ENCODE measurements at places on chromosomes 16 and 17. TPM values are rescaled to one million over a fixed set of nuclear protein-coding genes. Genes with fewer than 3 reads are reported as not detected.

Gene KRTAP2-1
- not detected for total RNA-seq

Gene ERCC4
- 19.7 TPM for total RNA-seq

Gene SCNN1G
- not detected for total RNA-seq

Gene MT3
- total RNA-seq: not detected

Gene RNU2-1
- total RNA-seq: 5,662 TPM

Gene HSF4
- total RNA-seq: 57.1 TPM

Gene ST6GALNAC1
- total RNA-seq: 52.4 TPM

DNA sequence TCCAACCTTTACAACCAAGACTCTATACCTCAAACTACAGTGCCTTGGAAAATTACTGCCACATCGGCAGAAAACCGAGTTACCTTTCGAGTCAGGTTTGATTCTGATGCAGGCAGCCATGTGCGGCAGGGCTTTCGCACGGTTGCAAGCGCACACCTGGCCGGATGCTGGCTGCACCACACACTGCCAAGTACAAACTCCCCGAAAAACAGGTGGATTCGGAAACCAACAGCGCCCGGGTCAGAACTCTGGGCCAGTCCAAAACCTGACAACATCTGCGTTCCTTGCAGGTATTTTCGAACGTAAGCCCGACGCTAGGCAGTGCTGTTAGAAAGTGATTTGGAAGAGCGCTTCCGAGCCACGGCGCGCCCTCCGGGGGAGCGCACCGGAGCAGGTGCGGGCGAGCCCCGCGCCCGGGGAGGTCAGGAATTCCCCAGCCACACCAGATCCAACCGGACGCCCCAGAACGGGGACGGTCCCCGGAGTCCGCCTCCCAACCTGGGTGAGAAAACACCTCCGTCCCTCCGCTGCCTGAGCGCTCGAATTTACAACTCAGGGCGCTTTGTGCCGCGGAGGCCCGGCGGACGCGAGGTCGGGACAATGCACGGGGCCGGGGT, 1.2 kb downstream of the USP7 start:
- peak; percentile 30 for DNase-seq

GRCh38 chr16:29809850-29810698, 1.9 kb upstream of the PRRT2 start:
- DNase-seq: no peak

DNA sequence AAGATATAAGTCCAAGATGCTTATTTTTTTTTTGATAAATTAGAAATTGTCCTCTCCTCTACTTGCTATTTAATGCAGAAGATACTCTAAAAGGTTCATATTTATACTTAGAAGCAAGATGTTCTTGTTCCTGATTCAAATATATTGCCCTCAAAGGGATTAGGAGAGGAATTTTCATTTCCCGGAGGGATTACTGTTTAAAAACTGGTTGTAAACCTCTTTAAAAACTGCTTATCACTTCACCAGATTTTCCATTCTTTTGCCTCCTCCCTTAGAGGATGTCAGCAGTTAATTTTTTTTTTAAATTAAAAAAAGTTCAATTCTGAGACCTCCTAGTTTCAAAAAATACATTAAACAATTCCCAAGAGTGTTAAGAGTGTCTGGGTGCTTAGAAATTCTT, 2.8 kb downstream of the TENT4B start:
- no peak for DNase-seq

DNA sequence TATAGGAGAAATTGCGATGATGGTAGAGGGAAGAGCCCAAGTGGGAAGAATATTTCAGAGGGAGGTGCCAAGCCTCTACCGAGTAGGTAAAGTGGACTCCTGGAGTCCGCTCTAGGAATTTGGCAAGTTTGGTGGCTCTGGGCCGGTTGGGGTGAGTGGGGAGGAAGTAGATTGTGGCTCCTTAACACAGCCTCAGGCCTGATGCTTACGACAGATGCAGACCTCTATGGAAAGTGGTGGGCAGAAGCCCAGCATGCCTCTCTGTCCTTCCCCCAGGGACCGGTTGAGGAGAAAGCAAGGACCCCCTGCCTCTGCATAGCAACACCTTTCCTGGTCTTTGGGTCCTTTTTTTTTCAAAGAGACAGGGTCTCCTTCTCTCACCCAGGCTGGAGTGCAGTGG, 55.9 kb upstream of the SIAH1 start:
- DNase-seq: no peak

DNA sequence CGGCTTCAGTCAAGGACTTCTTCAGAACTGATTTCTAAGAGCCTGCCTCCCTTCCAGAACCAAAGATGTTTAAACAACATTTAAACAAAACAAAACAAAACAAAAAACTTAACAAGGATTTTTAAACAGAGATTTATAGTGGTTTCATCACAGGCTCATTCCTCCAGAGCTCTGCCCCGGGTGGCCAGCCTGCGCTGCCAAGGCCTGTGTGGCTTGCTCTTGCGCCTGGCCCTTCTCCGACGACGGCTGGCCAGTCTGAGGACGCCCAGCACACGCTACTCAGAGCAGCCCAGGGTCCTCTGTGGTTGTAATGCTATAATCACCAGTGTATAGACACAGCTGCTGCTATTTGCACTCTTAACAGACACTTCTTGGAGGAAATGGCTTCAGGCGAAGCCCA, 307.2 kb upstream of the MYOCD start:
- no peak for DNase-seq

- DNase-seq: no peak
These were observed 109.5 kb upstream of the CIBAR2 start for GRCh38 chr16:85221771-85222154.

- DNase-seq: no peak
These were observed 454.3 kb downstream of the HAPSTR1 start for GRCh38 chr16:9545522-9546437.

GRCh38 chr16:15653227-15653626, 3.2 kb downstream of the NDE1 start:
- no peak for DNase-seq

GRCh38 chr16:53121043-53121620, 66.3 kb downstream of the CHD9 start:
- DNase-seq: no peak

GRCh38 chr16:15854061-15854460, 2.8 kb downstream of the MYH11 start:
- no peak for DNase-seq

GRCh38 chr17:35088356-35088880, 24.9 kb upstream of the RFFL start:
- DNase-seq: peak; percentile 31

DNA sequence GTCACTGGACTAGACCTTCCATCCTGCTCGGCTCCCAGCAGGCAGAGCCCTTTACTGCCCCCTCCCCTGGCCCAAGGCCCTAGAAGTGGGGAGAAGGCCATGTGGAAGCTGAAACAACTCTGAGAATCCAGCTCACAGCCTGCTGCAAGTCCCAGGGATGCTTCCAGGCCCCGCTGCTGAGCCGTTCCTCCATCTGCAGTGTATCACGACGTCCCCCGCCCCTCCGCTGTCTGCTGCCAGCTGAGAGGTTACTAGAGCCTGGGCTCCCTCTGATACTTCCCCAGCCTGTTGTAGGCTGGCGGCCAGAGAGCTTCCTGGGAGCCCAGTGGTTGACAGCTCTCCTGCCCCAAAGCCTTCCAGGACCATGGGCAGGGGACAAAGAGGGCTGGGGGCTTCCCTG, 118.2 kb downstream of the MGAT5B start:
- no peak for DNase-seq

- no peak for DNase-seq
These were observed 557 bp upstream of the CX3CL1 start for GRCh38 chr16:57371494-57372371.

DNA sequence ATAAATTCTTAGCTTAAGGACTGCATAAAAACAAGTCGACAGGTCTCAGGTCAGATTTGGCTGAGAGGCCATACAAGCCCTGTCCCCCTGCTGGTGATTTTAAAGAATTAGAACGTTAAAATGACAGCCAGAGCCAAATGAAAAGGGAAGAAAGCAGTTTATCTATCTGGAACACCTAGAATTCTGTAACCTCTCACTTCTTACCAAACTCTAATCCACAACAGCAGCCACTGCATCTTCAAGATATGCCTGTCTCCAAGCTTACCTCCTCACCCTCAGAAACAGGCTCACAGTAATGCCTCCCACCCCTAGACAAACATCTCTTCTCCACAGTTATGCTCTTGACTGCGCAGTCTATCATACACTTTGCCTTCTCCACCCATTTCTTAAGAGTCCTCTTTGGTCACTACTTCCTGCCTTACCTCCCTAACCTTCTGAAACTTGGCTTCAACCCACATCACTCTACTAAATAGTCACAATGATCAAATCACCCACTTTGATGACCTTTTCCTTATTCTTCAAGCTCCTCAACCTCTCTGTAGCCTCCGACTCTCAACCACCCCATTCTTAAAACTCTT, 14.2 kb downstream of the ANKFY1 start:
- peak; percentile 7 for DNase-seq

GRCh38 chr17:68458260-68459036, 1.2 kb upstream of the WIPI1 start:
- no peak for DNase-seq

- no peak for DNase-seq
These were observed 82.9 kb downstream of the ZNF778 start for GRCh38 chr16:89300311-89300975.

- DNase-seq: no peak
These were observed 343.0 kb upstream of the DYNLRB2 start for GRCh38 chr16:80197741-80198201.

DNA sequence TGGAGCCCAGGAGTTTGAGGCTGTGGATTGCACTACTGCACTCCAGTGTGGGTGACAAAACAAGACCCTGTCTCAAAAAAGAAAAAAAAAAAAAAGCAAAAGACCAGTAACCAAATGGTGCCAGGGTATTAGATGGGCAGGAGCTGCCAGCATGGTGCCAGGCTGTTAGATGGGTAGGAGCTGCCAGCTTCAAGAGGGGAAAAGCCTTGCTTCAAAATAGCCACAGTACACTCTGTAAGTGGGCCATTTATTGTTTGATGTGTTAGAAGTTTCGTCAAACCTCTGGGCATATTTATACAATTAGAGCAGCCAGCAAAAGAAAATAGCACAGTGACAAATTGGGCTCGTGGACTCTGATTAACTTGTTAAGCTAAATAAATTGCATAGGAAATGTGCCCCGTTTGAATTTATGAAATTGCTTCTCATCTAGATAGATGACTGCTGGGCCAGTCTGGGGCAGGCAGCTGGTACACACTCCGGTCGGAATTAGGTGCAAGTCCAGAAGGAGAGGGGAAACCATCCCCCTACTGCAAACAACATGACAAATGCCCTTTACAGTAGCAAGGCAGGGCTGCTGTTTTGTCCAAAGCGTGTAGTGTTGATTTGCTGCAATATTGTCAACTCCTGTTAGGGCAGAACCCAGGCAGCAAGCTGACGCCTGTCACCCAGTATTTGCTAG, 126.3 kb upstream of the IRX3 start:
- no peak for DNase-seq

DNA sequence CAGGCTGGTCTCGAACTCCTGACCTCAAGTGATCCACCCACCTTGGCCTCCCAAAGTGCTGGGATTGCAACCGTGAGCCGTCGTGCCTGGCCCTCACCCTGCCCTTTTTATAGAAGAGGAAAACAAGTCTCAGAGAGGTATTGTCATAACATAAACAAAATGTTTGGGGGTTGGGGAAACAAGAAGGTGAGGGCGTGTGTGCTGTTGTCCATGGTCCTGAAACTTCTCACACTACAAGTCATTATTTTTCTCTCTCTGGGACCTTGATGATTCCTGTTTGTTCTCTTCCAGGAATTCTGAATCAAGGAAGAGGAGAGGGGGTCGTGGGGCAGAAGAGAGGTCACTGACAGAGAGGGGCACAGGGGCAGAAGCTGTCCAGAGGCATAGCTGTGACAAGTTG, 160.2 kb upstream of the LHX1 start:
- DNase-seq: no peak

DNA sequence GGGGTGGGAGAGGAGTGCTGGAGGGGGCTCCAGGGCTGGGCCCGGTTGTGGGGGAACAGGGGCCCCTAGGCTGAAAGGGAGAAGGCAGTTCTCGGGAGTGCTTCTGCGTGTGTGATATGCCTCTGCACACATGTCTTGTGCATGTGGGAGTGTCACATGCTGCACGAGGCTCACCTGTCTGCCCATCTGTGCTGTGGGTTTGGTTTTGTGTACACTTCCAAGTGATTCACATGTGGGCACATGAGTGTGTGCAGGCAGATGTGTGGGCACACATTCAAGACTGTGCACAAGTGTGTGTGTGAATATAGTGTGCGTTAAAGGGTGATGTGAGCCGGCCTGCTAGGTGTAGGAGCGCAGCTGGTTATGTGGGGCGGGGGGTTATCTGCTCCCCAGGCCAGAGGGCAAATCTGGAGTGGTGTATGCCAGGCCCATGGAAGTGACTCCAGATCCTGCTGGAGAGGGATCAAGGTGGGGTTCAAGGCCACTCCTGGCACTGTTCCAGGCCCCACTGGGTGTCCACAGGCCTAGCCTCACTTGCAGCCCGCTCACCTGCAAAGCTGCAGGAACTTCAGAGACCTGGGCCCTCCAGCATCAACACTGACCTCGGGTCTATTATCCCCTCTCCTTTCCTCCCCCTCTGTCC, 3.8 kb upstream of the BAHCC1 start:
- DNase-seq: no peak

GRCh38 chr17:67624886-67625656, 92.7 kb upstream of the NOL11 start:
- DNase-seq: no peak

DNA sequence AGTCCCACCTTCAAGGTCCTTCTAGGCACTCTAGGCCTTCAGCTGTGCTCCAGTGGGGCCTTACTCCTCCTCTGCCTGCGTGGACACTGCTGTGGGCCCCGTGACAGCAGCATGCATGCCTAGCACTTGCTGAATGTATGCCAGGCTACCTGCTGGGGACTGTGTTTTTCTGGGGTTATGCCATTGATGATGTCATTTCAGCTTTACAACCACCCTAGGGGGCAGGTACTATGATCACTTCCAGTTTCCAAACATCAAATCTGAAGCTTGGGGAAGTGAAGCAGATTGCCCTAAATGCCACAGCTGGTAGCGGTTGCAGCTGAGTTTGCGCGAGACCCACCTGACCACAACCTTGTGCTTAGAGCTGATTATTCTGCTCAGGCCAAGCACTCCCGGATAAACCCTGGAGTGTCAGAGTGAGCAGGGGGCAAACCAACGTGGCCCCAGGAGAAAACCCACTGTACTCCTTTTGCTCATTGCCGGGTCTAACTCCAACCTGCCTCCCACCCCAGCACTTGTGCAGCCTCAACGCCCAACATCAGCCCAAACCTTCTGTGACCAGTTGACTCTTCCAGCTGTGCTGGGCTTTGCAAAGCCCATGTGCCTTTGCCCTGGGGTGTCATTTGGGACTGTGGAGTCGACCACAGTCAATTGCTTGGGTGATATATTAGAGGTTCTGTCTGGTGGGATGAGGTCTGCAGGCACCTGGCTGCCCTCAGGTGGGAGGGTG, 168.4 kb downstream of the ENGASE start:
- DNase-seq: no peak

DNA sequence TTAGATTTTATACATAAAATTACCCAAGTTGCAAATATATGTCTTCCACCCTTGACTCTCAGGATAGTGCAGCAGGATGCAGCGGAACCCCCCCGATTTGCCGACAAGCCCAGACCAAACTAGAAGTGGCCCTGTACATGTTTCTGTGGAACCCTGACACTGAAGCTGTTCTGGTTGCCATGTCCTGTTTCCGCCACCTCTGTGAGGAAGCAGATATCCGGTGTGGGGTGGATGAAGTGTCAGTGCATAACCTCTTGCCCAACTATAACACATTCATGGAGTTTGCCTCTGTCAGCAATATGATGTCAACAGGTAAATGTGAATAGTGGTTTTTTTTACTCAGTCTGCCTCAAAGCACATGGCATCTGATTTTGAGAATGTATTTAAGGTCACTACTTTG, 70.7 kb downstream of the OMG start:
- no peak for DNase-seq

- no peak for DNase-seq
These were observed 2.8 kb upstream of the MRPL28 start for GRCh38 chr16:373020-373598.

GRCh38 chr17:68035131-68035522, 408 bp upstream of the KPNA2 start:
- peak; percentile 94 for DNase-seq

All from Calu3 (cell line).